Right lung (tissue), 10 donors: ENCODE measurements at places on chromosomes 13 and 19. TPM values are rescaled to one million over a fixed set of nuclear protein-coding genes. Genes with fewer than 3 reads are reported as not detected.

SHISA7 gene
- polyA plus RNA-seq = 0.18 TPM

ZNF177 gene
- 11.8 TPM for polyA plus RNA-seq

CXCL17 gene
- polyA plus RNA-seq = 9.0 TPM

CYP2F1 gene
- 0.16 TPM for polyA plus RNA-seq

NOVA2 gene
- polyA plus RNA-seq = 9.7 TPM

UBE2S gene
- 35.3 TPM for polyA plus RNA-seq

LILRB3 gene
- polyA plus RNA-seq = 2.9 TPM

C19orf67 gene
- polyA plus RNA-seq = 0.13 TPM

LIM2 gene
- polyA plus RNA-seq = not detected

FGF9 gene
- polyA plus RNA-seq = 19.7 TPM

- DNase-seq = no peak
Measured at GRCh38 chr13:41409611-41410010, 47.7 kb upstream of the RGCC start.

- DNase-seq = no peak
Measured at GRCh38 chr13:77752512-77753069, 55.1 kb downstream of the SLAIN1 start.

GRCh38 chr19:38741670-38742069 lies 2.6 kb downstream of the CAPN12 start:
- no peak for DNase-seq

DNA sequence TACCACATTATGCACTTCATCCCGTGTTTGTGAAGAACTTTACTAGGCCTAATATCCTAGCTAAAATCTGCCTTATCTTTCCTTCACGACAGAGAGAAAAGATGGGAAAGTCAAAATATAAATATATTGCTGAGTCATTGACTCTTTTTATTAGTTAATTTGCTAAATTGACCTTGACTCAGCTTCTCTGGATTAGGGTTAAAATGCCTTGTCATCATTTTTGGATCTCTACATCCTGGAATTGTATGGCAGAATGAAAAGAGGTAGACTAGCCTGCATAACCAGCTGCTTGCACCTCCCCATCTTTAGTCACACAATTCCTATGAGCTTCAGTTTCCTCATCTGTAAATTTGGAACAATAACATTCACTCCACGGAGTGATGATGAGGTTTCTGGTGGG lies 280.3 kb downstream of the DCT start:
- no peak for DNase-seq

DNA sequence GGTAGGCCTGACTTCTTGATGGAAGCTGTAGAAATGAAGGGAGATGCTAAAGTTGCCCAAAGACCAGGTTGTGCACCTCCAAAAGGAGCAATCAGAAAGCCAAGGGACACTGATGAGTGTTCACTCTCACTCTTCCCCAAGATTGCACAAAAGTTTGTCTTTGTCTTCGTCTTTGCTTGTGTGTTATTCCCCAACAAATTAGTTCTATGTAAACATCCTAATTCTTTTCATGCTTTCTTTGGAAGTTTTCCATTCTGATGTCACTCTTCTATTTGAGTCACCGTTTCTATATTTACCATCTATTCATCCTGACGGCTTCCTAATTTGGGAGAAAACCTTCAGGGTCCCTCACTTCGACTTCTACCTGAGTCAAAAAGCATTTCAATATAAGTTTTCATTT lies 3.7 kb upstream of the TMEM272 start:
- no peak for DNase-seq

DNA sequence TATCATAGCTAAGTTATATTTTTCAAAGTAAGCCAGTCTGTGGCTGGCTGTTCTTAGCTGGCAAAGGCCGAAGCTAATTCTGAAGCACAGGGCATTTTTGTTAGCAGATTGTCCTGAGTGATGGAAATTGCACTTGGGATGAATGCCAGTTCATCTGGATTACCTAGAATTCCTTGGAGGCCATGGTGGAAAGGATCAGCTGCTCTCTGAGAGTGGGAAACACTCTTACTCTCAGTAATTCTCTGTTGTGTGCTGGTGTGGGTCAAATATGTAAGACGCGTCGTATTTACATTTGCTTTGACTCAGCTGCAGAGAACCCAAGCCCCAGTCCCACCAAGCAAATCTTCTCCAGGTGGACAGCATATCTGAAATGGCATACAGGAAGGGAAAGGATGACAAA lies 60.7 kb upstream of the C1QTNF9B start:
- DNase-seq = no peak

DNA sequence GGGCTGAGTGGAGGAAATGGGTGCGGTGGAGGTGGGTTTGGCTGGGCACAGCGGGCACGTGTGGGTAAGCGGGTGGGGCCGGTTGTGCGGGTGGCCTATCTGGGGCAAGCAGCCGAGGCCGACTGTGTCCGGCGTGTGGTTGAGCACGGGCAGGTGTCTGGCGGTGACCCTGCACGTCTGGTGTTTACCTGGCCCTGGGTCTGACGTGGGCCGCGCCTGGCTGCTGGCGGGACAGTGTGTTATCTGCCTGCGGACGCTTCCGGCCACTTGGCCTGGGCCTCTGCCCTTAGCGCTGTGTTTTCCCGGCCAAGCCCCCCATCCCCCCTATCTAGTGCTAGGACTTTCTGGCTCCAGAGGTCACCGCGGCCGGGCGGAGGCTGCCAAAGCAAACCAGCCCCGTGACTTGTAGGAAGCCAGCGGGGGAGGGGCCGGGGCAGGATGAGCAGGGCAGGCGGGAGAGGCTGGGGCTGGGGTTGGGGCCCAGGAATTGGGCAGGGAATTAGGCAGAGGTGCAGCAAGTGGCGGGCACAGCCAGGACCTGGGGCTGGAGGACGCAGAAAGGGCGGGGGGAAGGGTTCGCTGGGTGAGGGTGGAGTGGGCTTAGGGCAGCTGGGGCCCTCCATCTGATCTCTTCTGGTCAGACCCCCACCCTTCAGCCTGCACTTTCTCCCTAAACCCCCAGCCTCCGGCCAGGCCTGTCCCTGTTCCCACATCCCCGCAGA lies 534 bp upstream of the HPN start:
- DNase-seq = no peak

DNA sequence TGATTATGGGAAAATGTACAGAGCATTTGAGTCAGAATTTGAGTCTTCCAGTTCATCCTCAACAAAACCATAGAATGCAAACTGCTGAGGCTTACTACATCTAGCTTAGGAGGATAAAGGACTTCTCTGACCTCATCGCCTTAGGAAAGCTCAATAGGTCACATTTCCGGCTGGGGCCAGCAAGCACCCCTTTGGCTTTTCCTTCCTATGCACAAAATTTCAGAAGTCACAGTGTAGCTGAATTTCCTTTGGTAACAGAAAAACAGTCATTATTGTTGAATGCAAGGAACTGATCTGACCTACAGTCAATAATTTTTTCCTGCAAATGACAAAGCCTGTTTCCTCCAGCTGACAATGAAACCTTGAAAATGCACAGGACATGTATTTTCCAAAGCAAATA lies 32.8 kb upstream of the LRCH1 start:
- no peak for DNase-seq

GRCh38 chr19:7874076-7874896 lies at the start of gene PRR36:
Gene PRR36 (minus strand): TSS chr19:7874390. CDS start chr19:7873689, 701 bp downstream.
- DNase-seq = peak; percentile 55

DNA sequence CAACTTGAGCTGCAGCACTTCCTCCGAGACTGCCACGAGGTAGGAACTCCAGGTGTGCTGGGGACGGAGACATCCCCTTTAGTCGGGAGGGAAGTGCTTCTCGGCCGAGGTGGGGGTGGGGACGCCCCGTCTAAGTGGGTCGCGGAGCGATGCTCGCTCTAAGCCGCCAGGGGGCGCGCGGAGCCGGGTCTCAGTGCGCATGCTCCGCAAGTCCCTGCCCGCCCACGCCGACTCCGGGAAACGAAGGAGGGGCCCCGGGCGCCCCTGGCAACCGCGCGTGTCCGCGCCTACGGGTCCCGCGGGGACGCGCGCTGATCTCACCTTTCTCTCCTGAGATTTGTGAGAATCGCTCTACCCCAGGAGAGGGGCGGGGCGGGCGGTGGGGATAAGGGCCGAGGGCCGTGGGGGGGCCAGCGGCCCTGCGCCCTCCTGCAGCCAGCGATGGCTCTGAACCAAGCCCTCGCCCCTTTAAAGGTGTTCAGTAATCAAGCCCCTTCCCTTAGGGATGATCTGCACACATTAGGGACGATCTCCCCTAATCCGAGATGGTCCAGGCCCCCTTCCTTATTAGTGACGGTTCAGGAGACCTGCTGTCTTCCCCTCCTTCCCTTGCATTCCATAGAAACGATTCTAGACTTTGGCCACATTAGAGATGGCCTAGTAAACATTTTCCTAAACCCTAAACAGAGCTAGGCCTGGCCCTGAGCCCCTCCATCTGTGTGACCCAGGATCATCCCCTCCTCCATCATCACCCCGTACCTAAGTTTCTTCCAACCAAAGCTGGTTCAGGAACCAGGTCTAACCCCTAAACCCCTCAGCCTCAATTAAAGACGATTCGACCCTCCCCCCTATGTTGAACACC lies 47.3 kb upstream of the SHKBP1 start:
- DNase-seq = peak; percentile 86

- DNase-seq = no peak
Measured at GRCh38 chr13:82879921-82880320, 1002.4 kb downstream of the SLITRK1 start.

GRCh38 chr19:28915202-28915601 lies 297.7 kb downstream of the UQCRFS1 start:
- DNase-seq = no peak

- DNase-seq = no peak
Measured at GRCh38 chr13:52366291-52366690, 39.7 kb downstream of the THSD1 start.

GRCh38 chr19:33789344-33789743 lies 7.3 kb upstream of the KCTD15 start:
- no peak for DNase-seq

- no peak for DNase-seq
Measured at GRCh38 chr13:44974056-44974793, 15.0 kb downstream of the NUFIP1 start.

GRCh38 chr13:23723471-23723870 lies 153.3 kb downstream of the TNFRSF19 start:
- no peak for DNase-seq

DNA sequence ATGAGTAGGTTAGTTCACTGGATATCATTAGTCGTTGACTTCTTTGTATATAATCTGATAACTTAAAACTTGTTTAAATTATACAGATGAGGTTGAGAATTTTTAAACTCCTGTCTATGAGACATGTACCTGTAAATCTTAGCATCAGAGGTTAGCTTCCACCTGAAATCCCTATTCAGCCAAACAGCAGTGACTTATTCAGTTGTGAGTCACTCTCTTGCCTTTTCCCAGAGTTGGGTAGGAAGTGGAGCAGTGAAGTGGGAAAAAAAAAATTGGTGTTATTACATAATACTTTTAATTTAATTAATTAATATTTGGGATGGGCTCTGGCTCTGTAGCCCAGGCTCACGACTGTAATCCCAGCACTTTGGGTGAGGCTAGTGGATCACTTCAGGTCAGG lies 32.9 kb downstream of the ZNF701 start:
- DNase-seq = no peak

DNA sequence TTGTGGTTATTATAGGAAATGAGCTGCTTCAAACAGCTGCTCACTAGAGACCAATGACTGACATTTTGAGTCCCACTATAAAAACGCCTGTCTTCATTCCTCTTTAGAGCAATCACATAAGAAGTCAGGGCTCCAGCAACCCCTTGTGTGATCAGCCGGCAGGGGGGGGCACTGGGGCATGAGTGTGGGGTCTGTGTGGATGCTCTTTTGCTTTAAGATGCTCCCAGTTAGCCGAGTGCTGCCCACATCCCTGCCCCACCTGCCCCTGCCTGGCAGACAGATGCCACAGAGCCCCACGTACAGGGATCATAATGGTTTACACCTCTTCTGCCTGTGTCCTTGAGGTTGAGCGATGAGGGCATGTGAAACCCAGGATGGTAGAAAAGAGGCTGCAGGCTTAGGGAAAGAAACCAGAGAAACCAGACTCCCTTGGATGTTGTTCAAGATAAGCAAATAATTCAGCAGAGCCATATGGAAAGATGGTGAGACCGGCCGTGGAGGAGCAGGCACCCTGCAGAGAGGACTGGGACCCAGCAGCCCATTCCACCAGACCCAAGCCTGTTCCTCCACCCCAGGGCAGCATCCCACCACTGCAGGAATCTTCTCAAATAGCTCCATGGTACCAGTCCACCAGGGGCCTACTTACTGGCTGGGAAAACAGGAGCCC lies 55.4 kb downstream of the CHST8 start:
- DNase-seq = no peak

- peak; percentile 51 for DNase-seq
Measured at GRCh38 chr19:42132851-42133528, 744 bp upstream of the POU2F2 start.

DNA sequence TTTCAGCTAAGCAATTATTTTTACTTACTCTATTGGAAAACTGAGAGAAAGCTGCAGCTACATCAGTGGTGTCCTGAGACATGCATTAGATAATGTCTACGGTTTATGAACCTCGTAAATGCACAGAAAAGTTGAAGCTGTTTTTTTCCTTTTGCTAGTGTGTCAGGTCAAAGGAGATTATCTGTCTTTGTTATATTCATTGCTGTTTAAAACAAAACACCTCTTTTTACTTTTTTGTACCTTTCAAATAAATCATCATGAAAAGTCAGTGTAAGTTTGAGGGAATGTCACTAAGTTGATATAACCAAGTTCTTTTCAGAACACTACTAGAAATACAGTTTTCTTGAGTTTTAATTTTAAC lies 2.2 kb downstream of the NBEA start:
- no peak for DNase-seq

- DNase-seq = no peak
Measured at GRCh38 chr13:109118521-109118920, 489.1 kb downstream of the MYO16 start.

GRCh38 chr13:71913717-71914116 lies 46.7 kb upstream of the DACH1 start:
- DNase-seq = no peak

- no peak for DNase-seq
Measured at GRCh38 chr13:75803164-75803611, 167.1 kb downstream of the LMO7 start.
